Naive thymus-derived CD4-positive, alpha-beta T cell (primary cell): ENCODE measurements at places on chromosomes 12 and 14.
A peak's percentile ranks its signal among the peaks of the same experiment; 100 is the strongest.

GRCh38 chr12:109767456-109767855, 53.8 kb downstream of the FAM222A start:
- no peak for DNase-seq

DNA sequence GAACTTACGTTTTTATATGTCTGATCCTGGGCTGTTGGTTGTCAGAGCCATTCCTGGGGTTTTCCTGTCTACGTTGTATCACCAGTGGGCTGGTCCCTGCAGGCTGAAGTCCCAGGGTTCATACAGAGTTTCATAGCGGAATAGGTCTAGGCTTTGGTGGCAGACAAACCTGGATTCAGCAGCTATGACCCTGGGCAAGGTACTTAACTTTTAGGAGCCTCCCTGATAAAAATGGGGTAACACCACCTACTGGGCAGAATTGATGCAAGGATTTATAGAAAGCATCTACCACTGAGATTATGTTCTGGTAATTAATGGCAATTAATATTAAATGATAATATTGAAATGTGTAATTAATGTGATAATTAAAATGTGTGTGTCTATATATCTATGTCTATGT, 141.2 kb downstream of the SYNE2 start:
- DNase-seq = peak; percentile 17

DNA sequence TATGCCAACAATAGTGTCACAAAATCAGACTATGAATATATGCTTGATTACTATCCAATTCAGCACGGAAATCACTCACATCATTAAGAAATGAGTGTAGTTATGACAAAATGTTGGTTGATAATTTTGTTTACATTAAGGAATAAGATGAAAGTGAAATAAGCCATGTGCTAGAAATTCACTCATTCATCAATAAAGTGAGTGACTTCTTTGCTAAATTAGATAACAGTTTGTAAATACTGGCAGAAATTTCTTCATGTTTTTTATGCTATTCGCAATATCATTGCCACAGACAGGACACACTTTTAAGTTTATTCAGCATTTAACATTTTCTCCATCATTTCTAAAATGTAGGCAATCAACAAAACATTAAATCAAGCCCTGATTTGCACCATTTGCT, 147.5 kb upstream of the FSCB start:
- DNase-seq = no peak

DNA sequence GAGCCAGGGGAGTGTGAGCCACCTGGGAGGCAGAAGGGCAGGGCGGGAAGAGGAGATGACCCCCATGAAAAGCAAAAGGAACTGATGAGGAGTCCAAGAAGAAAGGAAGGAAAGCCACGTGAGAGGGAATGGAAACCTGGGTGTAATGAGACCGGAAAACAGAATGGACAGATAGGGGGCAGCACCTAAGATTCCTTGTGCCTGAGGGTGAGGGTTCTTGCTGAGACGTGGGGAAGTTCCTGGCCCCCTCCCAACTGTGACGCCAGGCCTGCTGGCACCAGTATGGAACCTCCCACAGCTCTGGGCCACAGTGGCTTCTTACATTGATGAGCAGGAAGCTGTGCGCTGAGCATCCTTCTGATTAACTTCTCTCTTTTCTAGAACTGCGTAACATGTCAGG, 30.8 kb downstream of the TTC7B start:
- DNase-seq = no peak

DNA sequence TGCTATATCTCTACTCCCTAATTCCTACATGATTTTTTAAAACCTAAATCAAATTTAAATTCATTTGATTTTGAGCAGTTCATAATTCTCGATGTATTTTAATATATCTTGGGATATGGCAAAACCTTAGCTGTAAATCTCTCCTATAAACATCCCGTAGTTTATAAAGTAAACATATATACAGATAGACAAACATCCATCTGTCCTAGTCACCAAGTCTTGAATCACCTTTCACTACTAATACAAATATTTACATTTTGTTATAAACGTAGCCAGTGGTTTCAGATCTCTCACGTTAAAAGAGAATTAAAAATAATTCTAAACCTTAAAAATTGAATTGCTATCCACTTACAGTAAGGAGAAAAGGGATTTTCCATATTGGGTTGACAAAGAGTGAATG, 107.0 kb downstream of the TSHR start:
- no peak for DNase-seq

- no peak for DNase-seq
Measured at GRCh38 chr12:132261328-132262138, 67.9 kb downstream of the GALNT9 start.

- no peak for DNase-seq
Measured at GRCh38 chr12:119157528-119157927, 21.2 kb upstream of the HSPB8 start.

DNA sequence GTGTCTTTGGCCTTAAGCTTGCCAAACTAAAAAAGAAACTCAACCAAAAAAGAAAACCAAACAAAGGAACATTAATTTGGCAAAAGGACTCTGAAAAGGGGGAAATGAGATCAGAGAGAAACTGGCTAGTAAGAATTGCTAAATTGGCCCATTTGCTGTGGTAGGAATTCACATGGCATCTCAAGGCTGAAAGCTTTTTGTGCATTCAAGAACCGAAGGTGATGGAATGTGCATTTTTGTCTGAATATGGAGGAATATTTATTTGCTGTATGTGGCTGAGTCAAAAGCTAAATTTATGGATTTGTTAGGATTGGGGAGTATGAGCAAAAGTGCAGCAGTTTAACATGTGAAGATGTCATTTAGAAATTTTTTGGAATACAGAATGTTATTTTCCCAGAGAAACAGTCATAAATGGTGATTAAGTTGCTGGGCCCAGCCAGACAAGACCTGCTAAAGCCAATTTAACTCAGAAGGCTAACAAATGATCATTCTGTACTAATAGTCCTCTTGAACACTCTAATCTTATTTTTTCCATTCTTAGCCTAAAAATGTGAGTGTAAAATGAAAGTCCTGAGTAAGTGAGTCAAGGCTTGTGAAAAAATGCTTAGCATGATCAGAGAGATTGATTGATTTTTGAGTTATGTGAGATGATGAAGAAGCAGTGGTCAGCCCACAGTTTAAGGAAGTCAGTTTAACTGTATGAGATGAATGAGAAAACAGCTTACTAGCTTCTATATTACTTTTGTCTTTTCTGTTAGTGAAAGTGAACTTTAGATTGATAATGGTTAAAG, 94.1 kb downstream of the ANO6 start:
- no peak for DNase-seq

DNA sequence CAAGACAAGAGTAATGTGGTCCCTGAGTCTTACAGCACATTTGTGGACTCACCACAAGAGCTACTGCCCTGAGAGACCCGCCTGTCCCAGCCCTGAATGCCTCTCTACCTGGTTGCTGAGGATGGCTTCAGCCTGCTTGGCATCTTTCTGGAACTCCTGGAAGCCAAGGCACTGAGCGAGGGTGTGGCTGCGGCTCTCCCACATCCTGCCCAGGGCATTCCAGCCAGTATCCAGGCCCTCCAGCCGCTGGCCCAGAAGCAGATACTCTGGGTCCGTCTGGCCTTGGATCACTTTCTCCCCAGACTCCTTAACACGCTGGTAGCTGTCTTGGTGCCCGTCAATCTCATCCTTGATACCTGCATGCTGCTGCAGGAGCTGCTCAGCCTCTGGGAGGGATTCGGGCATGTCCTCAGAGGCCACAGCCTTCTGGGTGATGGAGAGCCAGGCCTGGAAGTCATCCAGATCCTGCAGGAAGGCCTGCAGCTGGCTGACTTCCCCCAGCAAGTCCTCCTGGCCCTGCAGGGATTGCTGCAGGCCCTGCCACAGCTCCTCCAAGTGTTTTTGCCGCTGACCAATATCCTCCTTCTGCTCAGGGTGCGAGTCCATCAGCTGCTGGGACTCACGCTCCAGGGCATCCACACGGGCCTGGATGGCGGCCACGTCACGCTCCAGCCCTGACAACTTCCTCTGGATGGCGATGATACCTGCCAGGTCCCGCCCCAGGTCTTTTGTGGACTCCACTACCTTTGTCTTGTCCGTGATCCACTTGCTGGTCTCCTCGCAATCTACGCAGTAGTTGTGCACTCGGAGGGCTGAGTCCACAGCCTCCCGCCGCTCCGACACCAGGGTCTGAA, 82.3 kb downstream of the PLEKHG3 start:
- no peak for DNase-seq

DNA sequence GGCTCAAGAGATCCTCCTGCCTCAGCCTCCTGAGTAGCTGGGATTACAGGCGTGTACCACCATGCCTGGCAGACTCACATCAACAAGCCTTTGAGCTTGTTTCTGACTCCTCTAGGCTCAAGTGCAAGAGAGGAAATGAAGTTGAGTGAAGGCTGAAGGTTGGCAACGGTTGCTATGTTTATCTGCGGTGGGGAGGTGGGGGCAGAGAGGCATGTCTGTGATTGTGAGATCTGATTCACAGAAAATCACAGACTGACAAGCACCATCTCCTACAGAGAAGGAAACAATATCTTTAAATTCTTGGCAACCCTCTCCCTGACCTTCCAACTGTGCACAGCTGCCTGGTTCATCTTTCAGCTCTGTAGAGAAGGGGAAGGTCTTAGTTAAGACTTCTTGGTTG, 22.1 kb upstream of the NINJ2 start:
- peak; percentile 95 for DNase-seq

DNA sequence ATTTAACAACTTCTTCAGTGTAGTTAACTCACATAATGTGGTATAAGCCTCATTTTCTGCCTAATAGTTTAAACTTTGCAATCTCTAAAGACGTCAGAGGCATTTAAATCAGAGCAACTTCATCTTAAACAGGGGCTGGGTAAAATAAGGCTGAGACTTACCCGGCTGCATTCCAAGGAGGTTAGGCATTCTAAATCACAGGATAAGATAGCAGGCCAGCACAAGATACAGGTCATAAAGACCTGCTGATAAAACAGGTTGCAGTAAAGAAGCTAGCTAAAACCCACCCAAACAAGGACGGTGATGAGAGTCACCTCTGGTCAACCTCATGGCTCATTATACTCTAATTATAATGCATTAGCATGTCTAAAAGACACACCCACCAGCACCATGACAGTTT, 115.6 kb upstream of the PKP2 start:
- DNase-seq = no peak

GRCh38 chr12:131773582-131774221, 54.5 kb upstream of the MMP17 start:
- no peak for DNase-seq

DNA sequence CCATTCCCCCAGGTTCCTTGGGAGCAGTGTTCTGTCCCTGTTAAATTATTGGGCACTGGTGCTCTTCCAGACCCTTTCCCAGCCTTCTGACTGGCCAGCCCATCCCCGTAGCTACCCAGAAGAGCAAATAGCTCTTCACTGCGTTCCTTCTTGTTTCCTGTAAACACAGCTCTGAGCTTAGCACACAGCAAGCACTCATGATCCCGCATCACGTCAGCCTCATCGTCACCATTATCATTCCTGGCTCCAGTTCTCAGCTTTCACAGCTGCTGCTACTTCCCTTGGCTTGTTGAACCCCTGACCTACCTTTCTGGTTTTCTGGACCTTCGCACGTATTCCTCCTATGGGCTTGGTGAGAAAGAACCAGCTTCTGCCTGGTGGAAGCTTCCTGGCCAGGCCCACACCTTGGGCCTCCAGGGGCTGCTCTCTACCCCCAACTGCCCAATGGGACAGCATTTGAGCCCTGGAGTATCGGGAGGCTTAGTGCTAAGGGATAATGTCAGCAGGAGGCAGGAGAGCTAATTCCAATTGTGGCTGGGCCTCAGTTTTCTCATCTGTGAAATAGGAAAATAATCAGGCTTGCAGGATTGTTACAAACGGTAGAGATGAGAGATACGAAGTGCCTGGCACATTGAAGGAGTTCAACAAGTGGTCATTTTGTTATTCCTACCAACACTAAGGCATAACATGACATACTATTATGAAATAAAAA, 22.6 kb upstream of the PAPOLA start:
- DNase-seq = no peak

- no peak for DNase-seq
Measured at GRCh38 chr12:56574210-56574609, 52.6 kb downstream of the RBMS2 start.

DNA sequence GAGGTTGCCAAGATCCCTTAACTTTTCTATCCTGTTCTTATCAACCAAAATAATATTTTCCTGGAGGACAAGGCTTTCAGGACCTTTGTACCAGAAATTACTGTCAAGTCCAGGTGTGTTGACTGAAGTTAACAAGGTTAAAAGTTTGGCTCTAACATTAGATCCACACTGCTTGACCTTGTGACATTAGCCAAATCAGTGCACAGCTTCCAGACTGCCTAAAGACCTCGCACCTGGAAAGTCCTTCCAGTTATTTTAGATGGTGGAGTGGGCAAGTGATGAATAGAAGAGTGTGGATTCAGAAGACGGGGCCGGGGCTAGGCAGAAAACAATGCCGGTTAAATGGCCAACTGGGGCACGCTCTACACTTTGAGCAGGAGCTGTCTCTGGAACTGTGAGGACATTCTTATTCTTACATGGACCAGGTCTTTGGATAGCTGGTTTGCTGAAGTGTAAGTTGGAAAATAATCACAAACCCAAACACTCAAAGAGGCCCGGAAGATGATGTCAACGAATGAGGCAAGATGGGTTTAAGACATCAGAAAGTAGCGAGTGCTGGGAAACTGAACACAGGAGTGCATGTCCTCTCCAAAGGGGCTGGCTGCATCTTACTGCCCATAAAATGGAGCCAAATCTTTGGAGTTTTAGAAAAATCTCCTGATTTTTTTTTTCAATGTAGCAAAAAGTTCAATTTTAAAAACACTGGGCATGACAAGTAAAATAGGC, 56.3 kb downstream of the NIN start:
- DNase-seq = no peak

GRCh38 chr12:115387467-115387901, 703.5 kb upstream of the TBX3 start:
- DNase-seq = no peak

- DNase-seq = no peak
Measured at GRCh38 chr12:121454921-121455320, 55.0 kb downstream of the RNF34 start.
